Kidney (tissue), 22 donors: ENCODE measurements at places on chromosomes 7 and 10. TPM values are rescaled to one million over a fixed set of nuclear protein-coding genes. Genes with fewer than 3 reads are reported as not detected.

Gene VWA2
- polyA plus RNA-seq, result 0.17 TPM

Gene UFSP1
- 3.8 TPM for polyA plus RNA-seq

Gene FAM24B
- polyA plus RNA-seq, result 26.7 TPM

Gene ABHD11
- polyA plus RNA-seq, result 55.3 TPM

Gene GJD4
- polyA plus RNA-seq, result not detected

Gene FAM180A
- polyA plus RNA-seq, result 2.2 TPM

Gene HHEX
- polyA plus RNA-seq, result 3.1 TPM

Gene CDK14
- 11.9 TPM for polyA plus RNA-seq

Gene RADIL
- 1.7 TPM for polyA plus RNA-seq

Gene MPP7
- polyA plus RNA-seq, result 6.8 TPM
